ENCODE measurements at places on chromosomes 13 and 19.

DNA sequence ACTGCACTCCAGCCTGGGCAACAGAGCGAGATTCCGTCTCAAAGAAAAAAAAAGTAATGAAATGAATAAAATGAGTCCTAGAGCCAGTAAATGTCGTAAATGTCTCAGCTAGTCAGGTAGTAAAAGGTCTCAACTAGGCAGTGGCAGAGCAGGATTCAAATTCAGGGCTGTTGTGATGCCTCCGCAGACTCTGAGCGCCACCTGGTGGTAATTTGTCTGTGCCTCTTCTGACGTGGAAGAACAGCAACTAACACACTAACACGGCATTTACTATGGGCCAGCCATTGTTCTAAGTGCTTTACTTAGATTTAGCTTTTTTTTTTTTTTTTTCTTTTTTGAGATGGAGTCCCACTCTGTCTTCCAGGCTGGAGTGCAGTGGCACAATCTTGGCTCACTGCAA lies 30.2 kb downstream of the CYP2F1 start:
- DNase-seq = peak; percentile 66

DNA sequence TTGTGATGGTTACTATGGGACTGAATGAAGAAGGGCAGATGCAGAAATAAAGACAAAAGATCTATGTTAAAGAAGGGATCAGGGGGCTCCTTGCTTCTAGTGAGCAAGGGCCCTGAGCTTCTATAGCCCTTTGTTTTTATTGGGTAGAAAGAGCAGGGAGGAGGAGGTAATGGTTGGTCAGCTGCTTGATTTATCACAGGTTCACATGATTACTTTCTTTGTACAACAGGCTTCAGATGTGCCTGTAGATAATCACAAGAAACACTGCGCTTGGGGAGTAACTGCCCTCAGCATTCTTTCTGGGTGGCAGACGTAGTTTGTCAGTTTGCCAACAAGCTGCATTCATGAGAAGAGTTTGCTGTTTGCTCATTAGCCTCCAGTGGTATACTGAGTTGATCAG lies 4.8 kb upstream of the ZNF439 start:
- no peak for DNase-seq

- no peak for DNase-seq
Observed at GRCh38 chr19:45823182-45823581, 8.1 kb upstream of the RSPH6A start.

- no peak for DNase-seq
Observed at GRCh38 chr13:32285633-32285965, 29.6 kb downstream of the ZAR1L start.

GRCh38 chr19:21314676-21315075 lies 14.5 kb downstream of the ZNF708 start:
- DNase-seq = peak; percentile 36

GRCh38 chr19:29411113-29411581 lies 114.6 kb upstream of the VSTM2B start:
- DNase-seq = no peak

DNA sequence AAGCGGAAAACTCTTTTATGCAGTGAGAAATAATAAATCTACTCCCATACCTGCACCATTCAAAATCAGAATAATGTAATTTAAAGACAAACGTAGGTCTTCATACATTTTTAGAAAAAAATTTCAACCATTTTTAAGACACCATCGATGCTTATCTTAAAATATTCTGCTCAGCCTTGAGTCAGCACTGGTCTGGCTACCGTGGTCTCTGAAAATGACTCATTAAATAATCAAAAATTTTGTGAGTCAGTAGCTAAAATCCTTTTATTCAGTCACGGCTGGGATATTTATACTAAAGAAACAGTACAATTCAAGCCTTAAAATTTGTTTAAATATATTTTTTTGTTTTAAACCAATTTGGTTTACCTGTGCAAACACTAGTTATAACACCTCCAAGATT lies 2862.8 kb upstream of the PCDH20 start:
- DNase-seq = no peak

DNA sequence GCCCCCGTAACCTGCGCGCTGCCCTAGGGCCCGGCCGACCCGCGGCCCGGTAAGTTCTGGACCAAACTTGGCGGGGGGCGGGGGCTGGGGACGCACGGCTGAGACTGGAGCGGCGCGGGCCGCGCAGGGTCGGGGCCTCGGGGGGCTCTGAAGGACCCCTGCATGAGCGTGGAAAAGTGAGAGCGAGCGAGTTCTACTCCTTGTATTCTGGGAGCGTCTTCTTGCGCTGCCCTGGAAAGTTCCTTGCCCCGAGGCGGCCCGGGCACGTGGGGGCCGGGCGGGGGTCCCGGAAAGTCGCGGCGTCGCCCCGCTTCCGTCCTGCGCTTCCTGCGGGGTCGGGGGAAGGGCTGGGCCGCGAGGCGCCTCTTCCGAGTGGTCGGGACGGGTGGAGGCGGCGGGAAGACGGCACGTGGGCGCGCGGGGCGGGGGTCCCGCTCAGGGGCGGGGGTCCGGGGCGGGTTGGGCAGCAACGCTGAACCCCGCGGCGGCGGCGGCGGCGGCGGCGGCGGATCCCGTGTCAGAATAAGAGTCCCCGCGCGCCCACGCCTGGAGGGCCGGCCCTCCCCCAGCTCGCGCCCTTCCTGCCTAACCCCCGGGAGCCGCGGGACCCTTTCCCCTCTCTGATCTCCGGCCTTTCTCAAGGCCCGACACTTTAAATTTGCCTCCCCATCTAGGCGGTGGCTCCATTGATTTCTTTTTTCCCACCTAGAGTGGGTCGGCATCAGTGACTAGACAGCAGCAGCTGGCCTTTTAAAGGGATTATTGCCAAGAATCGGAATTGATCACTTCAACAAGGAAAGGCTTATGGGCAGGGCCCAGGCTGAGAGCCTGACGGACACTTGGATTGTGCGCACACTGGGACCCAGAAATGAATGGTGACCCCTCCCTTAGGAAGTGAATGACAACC lies 749 bp downstream of the GATAD2A start:
- peak; percentile 33 for DNase-seq

GRCh38 chr13:26878438-26878837 lies 117.9 kb upstream of the GPR12 start:
- DNase-seq = no peak

DNA sequence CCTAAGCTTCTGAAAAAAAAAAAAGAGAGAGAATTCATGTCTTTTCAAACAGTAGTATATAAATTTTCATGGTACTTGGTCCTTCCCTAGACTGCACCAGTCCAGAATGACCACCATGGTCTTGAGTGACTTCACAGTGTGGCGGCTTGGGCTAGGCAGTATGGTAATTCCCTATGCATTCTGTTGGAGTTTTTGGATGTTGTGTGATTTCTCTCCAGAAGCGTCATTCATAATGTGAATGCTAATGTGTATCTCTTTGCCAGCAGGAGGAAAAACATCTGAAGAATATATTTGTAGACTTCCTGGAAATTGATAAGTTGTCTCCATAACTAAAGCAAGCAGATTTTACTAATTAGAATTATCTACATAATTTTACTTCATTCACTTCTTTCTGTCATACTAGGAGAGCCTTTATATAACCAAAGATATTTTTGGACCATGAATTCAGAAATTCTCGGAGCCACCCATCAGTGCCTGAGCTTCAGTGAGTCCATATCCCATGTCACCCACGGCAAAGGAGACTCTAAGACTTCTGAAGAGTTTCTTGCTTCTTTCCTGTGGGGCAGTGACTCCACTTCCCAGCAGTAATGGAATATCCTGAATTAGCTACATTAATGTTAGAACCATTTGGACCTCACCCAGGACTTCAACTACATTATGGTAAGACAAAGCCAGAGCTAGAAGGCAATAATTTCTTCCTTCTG lies 8.4 kb downstream of the STARD13 start:
- DNase-seq = no peak

DNA sequence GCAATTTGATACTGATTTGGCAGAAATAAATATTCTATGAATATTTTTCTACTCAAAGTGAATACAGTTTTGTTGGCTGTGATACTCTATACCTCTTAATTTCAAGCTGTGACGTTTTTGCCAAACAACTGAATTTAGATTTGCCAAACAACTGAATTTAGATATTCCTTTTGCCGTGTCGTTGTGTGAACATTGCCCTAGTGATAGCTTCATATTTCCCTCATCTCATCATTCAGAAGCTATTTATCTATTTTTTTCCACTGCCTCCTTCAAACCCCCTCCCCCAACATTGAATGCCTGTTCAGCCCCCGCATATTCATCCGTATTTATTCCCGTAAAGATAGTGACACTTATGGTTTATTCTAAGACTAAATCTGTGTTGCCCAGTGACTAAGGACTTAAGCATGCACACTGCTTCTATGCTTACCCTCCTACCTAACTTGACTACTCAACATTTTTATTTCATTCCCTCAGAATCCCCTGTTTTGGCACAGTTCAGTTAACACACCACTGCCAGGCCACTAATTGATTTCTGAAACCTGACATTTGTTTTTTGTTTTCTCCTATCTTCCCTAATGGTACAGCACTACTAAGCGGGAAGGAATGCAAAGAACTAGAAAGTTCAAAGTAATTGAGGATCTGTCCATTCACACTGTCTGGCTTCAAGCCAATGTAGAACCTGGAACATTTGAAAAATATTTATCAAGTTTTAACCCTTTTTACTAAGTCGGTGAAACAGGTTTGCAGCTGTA lies 2.8 kb upstream of the KLF5 start:
- no peak for DNase-seq

GRCh38 chr19:15156391-15156790 lies 44.4 kb downstream of the NOTCH3 start:
- DNase-seq = no peak

DNA sequence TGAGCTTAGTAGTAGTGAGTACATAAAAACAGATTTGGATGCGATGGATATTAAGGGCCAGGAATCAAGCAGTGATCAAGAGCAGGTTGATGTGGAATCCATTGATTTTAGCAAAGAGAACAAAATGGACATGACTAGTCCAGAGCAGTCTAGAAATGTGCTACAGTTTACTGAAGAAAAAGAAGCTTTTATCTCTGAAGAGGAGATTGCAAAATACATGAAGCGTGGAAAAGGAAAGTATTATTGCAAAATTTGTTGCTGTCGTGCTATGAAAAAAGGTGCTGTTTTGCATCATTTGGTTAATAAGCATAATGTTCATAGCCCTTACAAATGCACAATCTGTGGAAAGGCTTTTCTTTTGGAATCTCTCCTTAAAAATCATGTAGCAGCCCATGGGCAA lies 11.4 kb downstream of the CHAMP1 start:
- DNase-seq = no peak

- no peak for DNase-seq
Observed at GRCh38 chr13:113456116-113456702, 2.9 kb upstream of the ADPRHL1 start.

GRCh38 chr13:110661256-110661655 lies 44.7 kb downstream of the CARS2 start:
- DNase-seq = no peak

GRCh38 chr19:33872445-33873320 lies 76.0 kb downstream of the KCTD15 start:
- DNase-seq = no peak

DNA sequence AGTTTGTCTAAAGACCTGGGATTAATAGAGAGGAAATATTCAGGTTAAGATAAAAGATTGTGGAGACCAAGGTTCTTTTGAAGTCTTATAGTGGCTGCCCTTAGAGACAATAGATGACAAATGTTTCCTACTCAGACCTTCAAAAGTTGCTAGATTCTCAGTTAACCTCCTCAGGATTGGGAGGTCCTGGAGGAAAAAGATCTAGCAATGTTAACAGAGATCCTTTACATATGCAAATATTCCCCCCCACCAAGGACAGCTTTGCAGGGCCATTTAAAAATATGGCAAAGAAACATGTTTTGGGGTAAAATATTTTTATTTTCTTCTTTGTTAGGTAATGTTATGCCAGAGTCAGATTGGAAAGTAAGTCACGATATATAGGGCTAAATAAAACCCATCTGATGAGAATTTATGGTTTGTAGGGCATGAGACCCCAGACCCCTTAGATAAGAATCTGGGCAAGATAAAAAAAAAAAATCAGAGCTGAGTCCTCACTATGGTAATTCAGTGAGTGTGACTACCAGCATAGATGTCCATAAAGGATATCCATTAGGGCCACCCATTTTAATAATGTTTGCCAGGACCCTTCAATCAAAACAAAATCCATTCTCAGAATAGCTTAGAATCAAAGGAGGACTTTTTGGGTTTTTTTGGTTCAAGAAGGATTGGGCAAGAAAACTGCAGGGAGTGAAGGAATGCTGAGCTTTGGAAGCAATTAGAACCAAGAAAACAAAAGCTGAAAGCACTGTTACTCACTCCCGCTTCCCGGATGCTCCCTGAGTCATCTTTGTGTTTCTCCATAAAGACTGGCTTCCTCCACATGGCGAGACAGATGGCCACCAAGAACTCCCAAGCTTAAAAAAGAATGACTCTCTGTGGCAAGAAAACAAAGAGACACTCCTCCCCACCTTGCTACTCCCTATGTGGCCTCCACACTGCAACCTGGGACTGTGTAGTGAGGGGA lies 28.2 kb downstream of the VSTM1 start:
- no peak for DNase-seq

- DNase-seq = no peak
Observed at GRCh38 chr13:102715447-102715846, 20.6 kb upstream of the METTL21C start.

DNA sequence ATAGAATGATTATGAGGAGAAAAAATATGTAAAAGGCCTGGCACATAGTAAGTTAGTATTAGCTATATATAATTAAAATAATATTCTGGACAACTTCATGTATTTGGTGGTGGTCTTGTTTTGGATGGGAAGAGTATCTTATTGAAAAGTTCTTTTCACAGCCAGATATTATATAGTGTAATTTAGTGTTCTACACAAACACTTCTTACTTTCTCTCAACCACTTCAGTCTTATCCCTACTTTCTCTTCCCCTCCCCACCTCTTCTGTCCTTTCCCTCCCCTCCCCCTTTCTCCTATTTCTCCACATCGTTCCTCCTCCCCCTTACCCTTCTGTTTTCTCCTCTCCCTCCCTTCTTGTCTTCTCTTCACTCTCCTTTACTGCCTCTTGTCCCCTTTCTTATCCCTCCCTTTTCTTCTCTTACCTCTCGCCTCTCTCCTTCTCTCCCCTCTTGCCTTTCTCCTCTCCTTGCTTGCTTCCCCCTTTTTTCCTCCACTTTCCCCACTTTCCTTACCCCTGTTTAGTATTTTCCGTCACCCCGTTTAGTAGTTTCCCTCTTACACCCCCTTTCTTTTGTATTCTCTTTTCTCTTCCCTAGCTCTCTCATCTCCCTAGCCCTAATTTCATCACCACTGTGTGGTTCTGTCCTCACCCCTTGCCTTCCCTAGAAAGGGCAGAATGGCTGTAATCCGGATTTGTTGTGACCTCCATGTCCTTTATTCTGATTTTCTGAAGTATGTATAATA lies 107.2 kb upstream of the MLNR start:
- DNase-seq = no peak

DNA sequence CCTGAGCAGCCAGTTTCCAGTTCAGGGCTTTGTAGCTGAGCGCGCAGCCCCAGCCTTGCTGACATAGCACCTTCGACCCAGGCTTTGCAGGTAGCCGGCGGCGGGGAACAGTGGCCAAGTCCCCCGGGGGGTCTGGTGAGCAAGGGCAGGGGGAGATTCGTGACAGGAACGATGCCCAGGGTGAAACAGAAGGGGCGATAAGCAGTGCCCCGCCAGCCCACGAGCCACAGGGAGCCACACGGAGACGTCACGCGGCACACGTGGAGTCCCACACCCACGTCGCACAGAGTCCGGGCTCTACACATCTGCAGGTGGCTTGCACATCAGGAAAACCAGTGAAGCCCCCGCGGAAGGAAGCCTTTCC lies 127.2 kb downstream of the SOX1 start:
- no peak for DNase-seq

Data from midbrain (tissue), 1 donor.